Kidney (tissue), 22 donors: ENCODE measurements at places on chromosomes 7 and 10. TPM values are rescaled to one million over a fixed set of nuclear protein-coding genes. Genes with fewer than 3 reads are reported as not detected.

Gene MLLT10
- 54.2 TPM for total RNA-seq

Gene FAM241B
- total RNA-seq: 7.6 TPM

Gene LRCH4
- total RNA-seq: 62.9 TPM

Gene TMEM184A
- 11.0 TPM for total RNA-seq

Gene CPA4
- 1.1 TPM for total RNA-seq

Gene ZCCHC24
- 21.3 TPM for total RNA-seq

Gene TRIM73
- 4.3 TPM for total RNA-seq

DNA sequence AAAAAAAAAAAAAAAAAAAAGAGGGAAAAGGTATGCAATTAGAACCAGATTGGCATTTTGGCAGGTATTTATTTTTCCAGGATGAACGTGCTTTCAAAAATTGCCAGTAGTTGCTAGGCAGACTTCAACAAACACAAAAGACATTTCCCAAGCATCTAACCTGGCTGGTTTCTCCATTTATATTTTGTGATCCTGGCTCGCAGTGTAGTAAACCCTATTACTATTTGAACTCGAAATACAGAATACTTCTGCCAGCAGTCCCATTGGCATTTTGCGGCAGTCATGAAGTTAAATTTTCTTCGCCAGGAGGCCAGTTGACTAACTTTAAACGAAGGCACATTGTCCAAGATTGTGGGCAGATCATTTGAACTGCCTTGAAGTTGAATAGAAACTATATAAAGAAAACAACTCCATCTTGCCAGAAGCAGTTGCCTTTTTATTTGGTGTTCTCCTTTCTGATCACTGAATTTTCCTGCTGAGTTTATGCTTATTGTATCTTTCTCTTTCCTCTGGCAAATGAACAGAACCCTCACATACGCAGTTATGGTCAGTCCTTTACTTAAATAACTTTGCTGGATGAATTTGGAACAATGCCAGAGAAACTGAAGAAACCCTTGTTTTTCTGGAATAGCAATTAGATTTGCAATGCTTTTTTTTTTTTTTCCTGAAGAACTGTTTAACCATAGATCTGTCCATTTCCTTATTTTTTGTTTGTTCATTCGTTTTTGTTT is 132.9 kb downstream of the BICC1 start:
- H3K27me3 ChIP-seq: no peaks in the 10 kb centered on the region
- H3K4me3 ChIP-seq: no peak overlapping the region
- H3K27ac ChIP-seq: no peak overlapping the region
- DNase-seq: no peak

DNA sequence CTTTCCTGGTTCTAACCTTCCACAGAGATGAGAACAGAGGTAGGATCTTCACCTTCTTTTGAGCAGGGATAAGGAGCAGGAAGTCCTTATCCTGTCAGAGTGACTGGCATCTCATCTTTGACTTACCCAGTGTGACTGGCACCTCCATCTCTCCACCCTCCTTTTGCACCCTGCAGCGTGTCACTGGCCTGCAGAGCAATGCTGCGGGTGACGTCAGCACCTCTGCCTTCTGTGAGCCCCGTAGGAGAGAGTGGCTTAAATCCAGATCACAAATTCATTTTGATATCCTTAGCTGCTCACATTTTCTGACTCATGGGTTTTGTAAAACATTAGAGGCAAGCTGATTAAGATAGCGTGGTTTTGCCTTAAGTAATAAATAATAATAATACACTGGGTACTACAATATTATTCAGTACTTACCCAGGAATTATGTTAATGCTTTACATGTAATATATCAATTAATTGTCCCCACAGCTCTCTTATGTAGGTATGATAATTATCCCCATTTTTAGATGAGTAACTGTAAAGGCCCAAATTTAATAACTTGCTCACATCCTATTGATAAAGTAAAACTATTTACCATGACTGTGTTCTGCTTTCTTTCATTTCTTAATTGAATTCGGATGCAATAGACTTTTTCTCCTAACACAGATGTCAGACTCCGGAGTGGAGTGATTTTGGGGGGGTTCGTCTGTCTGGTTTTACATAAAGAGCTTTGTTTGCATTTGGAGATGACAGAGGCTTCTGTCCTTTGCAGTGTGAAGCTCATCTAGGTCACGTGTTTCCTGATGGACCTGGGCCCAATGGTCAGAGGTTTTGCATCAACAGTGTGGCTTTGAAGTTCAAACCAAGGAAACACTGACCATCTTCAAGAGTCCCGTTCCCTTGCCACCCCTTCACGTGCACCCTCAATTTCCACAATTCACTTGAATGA is 24.9 kb downstream of the MSRB2 start:
- no peaks in the 10 kb centered on the region for H3K27me3 ChIP-seq
- no peak overlapping the region for H3K4me3 ChIP-seq
- peaks cover 21% of the 10 kb centered on the region for H3K36me3 ChIP-seq
- no peak for DNase-seq
- no peak overlapping the region for H3K27ac ChIP-seq

- no peak overlapping the region for H3K4me3 ChIP-seq
- H3K27ac ChIP-seq: no peak overlapping the region
- H3K27me3 ChIP-seq: no peaks in the 10 kb centered on the region
- peaks cover 11% of the 10 kb centered on the region for H3K4me1 ChIP-seq
Observed at GRCh38 chr10:71829171-71829570, 21.9 kb downstream of the PSAP start.

DNA sequence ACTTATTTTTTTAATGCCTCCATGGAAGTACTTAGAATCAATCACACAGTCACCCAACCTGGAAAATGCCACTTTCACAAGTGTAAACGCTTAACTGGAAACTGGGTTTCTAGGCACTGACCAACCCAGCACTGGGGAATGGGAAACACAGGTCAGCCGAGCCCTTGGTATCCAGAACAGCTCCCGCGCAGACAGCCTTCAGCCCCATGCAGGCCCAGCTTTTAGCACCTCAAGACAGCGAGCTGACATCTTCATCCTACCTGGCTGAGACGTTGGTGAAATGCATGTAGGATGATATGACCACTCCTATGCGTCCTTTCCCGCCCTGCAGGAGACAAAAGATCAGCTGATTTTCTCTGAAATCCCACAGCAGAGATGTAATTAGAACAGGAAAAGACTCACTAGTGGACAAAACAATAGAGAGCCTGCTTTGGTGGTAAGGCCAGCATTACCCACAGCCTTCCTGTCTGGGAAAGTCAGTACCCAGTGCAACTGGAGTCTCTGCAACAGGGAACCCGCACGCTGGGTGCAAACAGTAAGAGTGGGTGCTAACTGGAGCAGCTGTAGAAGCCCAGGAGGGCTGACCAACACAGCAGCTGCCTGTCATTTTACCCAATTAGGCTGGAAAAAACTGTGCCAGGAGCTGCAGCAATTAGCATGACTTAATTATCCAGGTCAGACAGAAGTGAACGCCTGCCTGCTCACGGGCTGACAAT is 153.7 kb downstream of the TNS3 start:
- DNase-seq: no peak
- H3K4me1 ChIP-seq: peaks cover 15% of the 10 kb centered on the region
- H3K27ac ChIP-seq: no peak overlapping the region
- H3K27me3 ChIP-seq: no peaks in the 10 kb centered on the region
- H3K4me3 ChIP-seq: no peak overlapping the region

GRCh38 chr7:143385891-143386781 is 5.0 kb downstream of the ZYX start:
- peaks cover 5% of the 10 kb centered on the region for H3K36me3 ChIP-seq
- no peak overlapping the region for H3K27ac ChIP-seq
- no peaks in the 10 kb centered on the region for H3K27me3 ChIP-seq
- peak; percentile 72 for DNase-seq

DNA sequence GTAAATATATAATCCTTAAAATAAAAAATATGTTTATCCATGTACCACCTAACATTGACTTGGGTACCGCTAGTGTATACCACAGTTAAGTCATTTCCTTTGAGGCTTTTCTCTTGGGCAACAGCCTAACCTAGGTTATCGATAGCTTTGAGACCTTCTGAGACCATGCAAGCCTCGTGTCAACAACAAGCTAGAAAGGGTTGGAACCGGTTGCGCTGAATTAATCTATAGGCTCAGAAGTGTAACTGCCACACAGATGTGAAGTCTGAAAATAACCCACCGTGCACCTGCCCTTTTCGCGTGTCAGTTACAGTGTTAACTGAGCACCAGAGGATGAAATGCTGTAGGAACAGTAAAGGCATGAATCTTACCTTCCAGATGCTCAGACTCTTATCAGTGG is 59.8 kb downstream of the ARID5B start:
- no peaks in the 10 kb centered on the region for H3K27me3 ChIP-seq
- H3K27ac ChIP-seq: no peak overlapping the region
- H3K4me1 ChIP-seq: no peaks in the 10 kb centered on the region
- no peak overlapping the region for H3K4me3 ChIP-seq

GRCh38 chr10:89975071-89975470 is 273.7 kb downstream of the KIF20B start:
- no peaks in the 10 kb centered on the region for H3K27me3 ChIP-seq
- H3K4me3 ChIP-seq: no peak overlapping the region
- DNase-seq: no peak
- H3K36me3 ChIP-seq: no peaks in the 10 kb centered on the region
- H3K27ac ChIP-seq: no peak overlapping the region

DNA sequence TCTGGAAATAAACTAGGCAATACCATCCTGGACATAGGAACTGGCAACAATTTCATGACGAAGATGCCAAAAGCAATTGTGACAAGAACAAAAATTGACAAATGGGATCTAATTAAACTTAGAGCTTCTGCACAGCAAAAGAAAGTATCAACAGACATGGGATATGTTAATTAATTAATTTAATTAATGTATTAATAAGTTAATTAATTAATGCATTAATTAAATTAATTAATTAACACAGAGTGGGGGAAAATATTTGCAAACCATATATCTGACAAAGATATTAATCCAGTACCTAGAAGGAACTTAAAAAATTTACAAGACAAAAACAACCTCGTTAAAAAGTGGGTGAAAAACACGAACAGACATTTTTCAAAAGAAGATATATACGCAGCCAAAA is 83.6 kb downstream of the GCC1 start:
- H3K4me3 ChIP-seq: no peak overlapping the region
- no peaks in the 10 kb centered on the region for H3K36me3 ChIP-seq
- no peak overlapping the region for H3K27ac ChIP-seq
- H3K4me1 ChIP-seq: no peaks in the 10 kb centered on the region
- DNase-seq: no peak

DNA sequence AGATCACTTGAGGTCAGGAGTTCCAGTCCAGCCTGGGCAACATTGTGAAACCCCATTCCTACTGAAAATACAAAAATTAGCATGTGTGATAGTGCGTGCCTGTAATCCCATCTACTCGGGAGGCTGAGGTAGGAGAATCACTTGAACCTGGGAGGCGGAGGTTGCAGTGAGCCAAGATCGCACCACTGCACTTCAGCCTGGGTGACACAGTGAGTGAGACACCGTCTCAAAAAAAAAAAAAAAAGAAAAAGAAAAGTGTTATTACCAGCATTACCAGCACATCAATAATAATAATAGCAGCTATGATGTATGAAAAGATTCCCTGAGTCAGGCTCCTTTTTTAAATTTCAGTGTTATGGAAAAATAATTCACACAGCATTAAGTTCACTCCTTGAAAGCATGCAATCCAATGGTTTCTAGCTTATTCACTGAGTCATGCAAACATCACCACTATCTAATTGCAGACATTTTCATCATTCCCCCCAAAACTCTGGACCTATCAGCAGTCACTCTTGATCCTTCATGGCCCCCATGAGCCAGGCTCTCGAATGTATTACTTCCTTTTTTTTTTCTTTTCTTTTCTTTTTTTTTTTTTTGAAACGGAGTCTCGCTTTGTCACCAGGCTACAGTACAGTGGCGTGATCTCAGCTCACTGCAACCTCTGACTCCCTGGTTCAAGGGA is 228.4 kb downstream of the FANK1 start:
- no peaks in the 10 kb centered on the region for H3K36me3 ChIP-seq
- no peak overlapping the region for H3K4me3 ChIP-seq
- no peak overlapping the region for H3K27ac ChIP-seq
- no peak for DNase-seq
- H3K4me1 ChIP-seq: peaks cover 3% of the 10 kb centered on the region

GRCh38 chr7:56447864-56448693 is 331.9 kb upstream of the NUPR2 start:
- no peaks in the 10 kb centered on the region for H3K36me3 ChIP-seq
- H3K4me1 ChIP-seq: no peaks in the 10 kb centered on the region

DNA sequence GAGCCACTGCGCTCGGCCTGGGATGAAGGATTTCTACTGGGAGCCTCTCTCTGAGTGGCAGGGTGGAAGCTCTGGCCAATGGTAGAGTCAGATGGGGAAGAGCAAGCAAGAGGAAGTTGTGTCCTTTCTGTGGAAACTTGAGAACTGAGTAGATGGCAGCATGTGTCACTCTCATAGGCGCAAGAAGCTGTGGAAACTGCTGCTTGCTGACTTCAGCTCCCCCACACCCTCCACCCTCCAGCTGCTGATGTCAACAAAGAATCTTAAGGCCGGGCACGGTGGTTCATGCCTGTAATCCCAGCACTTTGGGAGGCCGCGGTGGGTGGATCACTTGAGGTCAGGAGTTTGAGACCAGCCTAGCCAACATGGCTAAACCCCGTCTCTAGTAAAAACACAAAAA is 39.8 kb upstream of the SRGN start:
- no peaks in the 10 kb centered on the region for H3K27me3 ChIP-seq
- H3K4me1 ChIP-seq: no peaks in the 10 kb centered on the region
- no peak overlapping the region for H3K4me3 ChIP-seq
- H3K36me3 ChIP-seq: no peaks in the 10 kb centered on the region

GRCh38 chr10:31098046-31098445 is 66.4 kb upstream of the ZNF438 start:
- H3K27ac ChIP-seq: no peak overlapping the region
- H3K4me3 ChIP-seq: no peak overlapping the region
- no peaks in the 10 kb centered on the region for H3K27me3 ChIP-seq
- peaks cover 7% of the 10 kb centered on the region for H3K4me1 ChIP-seq
- DNase-seq: no peak

DNA sequence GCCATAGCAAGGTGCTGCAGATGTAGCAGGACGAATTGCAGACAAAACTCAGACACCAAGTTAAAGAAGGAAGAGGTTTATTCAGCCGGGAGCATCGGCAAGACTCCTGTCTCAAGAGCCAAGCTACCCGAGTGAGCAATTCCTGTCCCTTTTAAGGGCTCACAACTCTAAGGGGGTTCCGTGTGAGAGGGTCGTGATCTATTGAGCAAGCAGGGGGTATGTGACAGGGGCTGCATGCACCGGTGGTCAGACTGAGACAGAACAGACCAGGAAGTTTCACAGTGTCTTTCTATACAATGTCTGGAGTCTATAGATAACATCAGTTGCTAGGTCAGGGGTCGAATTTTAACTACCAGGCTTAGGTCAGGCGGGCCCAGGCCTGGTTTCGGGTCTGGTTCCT is 222.0 kb upstream of the C7orf33 start:
- no peak overlapping the region for H3K27ac ChIP-seq
- no peak overlapping the region for H3K4me3 ChIP-seq
- H3K27me3 ChIP-seq: no peaks in the 10 kb centered on the region
- no peaks in the 10 kb centered on the region for H3K36me3 ChIP-seq
